Stimulated activated CD4-positive, alpha-beta T cell treated with anti-CD3 and anti-CD28 coated beads, Interleukin-15, amount 100 ng/mL, for 1 hour (primary cell): ENCODE measurements at places on chromosomes 4 and X.

DNA sequence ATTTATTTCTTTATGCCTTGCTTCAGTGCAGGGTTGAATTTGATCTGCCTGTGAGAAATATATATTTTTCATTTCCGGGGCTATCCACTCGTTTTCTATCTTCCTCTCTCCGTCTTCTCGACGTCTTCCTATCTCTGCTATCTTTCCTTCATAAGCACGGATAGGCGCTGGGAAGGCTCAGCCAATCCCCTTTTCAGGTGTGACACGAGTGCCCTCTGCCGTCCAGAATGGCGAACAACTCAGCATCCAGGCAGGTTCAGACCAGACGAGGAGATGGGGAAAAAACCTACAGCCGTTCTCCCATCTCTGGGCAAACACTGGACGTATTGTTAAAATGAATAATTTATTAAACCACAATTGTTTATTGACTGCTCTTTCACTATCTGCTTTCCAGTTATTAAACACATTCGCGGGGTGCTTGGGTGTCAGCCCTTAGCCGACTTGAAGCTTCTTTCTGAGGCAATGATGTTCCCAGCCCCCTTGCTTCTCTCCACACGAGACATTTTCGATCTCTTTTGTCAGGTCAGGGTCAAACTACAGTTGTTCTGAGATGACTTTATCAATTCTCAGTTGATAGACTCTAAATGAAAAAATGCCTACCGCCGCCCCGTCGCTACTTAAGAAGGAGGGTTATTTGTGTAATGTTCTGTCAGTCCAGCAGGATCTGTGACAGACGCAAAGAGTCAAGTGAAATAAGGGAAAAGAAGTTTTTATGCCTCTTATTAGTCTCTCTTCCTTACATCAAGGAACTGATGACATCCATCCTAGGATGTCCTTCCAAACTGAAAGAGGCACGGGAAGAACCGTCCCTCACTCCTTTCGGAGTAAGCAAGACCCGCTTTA lies 96.3 kb upstream of the NOCT start:
- DNase-seq, result peak; percentile 12

- no peak for DNase-seq
These were observed 5.1 kb downstream of the SETD7 start for GRCh38 chr4:139550724-139551429.

GRCh38 chr4:76278583-76278982 lies 27.1 kb downstream of the FAM47E start:
- DNase-seq, result no peak

- DNase-seq, result no peak
These were observed 278.3 kb downstream of the INPP4B start for GRCh38 chr4:142567620-142568451.

GRCh38 chr4:81494031-81494431 lies 22.3 kb upstream of the RASGEF1B start:
- no peak for DNase-seq

DNA sequence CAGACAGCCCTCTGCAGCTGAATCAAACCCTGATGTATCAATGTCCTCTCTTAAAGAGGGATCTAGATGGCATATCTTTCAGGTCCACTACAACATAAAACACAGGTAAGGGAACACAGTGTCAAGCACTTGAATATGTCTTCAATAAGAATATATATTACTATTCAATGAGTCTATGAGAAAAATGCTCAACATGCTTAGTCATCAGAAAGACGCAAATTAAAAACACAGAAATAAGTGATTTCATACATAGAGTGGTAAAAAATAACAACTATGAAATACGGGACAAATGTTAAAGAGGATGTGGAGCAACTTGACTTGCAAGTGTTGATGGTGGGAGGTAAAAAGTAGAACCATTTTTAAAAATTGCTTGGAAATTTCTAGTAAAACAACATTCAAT lies 544.6 kb upstream of the HS3ST1 start:
- no peak for DNase-seq

DNA sequence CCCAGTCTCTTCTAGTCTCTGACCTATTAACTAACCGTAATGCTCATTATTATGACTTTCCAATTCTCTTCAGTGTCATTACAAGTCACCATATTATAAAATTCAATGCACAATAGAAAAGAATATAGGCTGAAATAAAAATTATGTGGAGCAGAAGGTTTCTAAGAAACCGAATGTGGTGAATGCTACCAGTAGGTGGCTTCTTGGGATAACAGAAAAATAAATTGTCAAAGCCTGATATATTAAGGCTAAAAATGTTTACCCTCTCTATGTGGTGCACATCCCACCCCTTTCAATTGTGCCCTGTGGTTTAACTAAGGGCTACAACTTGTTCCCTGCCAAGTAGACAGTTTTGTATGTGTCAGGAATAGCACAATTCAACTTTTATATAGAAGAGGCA lies 624.6 kb upstream of the TECRL start:
- DNase-seq, result no peak

GRCh38 chrX:50471390-50471789 lies 765 bp upstream of the DGKK start:
- no peak for DNase-seq

DNA sequence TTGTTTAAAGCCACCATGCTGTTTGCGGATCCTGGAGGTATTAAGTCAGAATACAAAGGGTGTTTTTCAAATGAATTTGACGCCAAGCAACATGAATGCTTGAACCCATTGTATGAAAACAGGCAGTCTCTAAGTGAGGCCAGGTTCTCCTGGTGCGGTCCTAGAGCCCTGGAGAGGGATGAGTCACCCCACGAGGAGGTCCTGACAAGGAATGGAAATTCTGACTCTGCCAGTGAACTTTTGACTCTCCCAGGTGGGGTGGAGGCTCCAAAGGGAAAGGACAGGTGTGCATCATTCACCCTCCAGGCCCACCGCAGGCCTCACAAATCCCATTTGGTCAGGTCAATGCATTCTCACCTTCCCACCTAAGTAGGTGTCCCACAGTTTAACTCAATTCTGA lies 1.5 kb downstream of the TRIM2 start:
- DNase-seq, result no peak

GRCh38 chr4:31539284-31540069 lies 819.3 kb downstream of the PCDH7 start:
- no peak for DNase-seq

DNA sequence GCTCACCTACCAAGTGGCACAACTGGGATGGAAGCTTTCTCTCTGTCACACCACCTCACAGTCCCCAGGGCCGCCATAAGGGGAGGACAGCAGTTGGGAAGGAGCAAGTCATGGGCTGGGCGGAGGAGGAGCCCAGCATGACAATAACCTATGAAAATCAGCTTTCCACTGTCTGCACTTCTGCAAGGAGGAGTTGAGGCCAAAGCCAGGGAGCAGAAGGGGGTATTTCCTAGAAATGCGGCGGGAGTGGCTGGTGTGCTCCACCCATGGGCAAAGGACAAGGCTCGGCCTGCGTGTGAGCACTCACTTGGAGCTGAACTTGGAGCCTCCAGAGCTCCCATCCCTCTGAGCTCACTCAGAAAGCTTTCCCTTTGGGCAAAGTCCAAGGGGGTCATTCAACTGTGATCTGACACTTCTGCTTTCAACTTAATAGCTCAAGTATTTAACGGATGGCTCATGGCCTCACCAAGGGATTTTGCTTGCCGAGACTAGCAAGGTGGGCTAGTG lies 18.5 kb downstream of the APLN start:
- no peak for DNase-seq

DNA sequence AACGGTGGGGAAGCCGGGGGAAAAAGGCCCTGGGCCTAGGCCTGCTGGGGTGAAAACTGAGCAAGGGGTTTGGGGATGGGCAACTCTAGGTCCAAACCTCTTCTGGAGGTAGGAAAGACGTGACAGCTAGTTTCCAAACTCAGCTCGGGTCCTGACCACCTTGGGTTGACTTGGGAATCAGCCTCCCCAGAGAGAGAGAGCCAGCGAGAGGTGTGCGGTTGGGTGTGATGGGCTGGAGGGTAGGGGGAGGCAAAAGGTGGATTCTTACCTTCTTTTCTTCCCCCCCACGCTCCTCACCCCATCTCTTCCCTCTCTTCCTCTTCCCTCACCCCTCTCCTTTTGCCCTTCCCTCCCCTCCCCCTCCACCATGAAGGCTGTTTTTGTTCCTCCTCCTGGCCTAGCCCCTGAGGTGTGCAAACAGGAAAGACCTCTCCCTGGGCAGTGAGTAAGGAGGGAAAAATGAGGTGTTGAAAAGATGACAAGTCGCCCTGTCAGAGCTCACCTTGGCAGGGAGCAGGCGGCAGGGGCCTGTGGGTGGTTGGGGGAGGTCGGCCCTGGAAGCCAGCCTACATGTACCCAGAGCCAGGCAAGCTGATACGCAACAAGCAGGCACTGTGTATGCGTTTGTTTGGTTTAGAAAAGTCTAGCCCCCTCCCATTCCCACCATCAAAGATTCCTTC lies 14.8 kb downstream of the PJA1 start:
- no peak for DNase-seq

DNA sequence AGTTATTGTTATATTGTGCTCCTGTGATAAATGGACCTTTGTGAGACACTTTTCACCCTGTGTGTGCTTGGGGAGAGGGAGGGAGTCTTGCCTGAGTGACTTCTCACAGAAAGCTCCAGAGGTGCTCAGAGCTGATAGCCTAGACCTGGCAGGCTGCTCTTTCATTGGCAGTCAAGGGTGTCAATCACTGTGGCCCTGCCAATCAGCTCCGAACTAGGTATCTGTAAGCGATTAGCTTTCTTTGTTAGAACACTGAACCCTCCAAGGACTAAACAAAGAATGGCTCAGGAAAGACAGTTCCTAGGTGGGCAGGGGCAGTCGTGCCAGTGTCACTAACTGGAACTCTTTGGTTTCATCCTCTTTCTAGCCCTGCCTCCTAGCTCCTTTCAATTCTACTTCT lies 2.7 kb upstream of the NALF2 start:
- DNase-seq, result no peak

GRCh38 chr4:88008743-88009171 lies 1.3 kb downstream of the PKD2 start:
- DNase-seq, result no peak

DNA sequence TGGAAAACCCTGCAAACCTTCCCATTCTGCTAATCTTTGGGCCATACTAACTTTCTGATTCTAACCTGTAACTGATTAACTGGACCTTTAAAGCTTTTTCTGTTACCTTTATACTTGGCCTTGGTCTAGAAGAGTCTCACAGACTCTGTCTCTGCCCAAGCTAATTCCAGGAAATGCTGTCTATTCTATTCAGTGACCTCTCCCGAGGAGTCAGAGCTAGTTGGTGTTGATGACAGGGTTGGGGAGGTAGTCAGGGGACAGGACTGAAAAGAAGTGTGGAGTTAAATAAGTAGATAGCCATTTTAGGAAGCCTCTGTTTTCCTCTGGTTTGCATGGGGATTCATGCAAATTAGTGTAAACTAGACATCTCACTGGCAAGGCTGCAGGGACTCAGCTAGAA lies 429.5 kb downstream of the GRID2 start:
- no peak for DNase-seq

DNA sequence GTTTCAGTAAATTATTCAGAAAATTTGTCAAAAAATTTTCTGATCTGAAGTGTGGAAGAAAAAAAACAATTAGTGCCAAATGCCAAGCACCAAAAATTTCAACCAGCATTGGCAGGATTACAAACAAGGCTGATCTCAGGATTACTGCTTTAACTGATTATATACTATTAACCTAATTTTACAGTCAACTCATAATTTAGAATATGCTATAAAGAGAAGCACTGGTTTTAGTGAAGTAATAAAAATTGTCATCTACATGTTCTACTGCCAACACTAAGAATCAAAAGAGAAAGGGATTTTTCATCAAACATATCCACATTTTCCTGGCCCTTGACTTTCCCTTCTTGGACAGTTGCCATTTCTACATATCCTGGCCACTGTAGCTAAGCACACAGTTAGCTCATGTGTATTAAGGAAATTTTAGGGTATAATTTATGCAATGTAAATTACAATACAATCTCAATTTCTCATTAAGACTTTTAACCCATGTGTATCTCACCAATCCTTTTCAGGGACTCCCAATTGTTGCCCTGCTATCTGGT lies 33.8 kb downstream of the THOC2 start:
- DNase-seq, result no peak

DNA sequence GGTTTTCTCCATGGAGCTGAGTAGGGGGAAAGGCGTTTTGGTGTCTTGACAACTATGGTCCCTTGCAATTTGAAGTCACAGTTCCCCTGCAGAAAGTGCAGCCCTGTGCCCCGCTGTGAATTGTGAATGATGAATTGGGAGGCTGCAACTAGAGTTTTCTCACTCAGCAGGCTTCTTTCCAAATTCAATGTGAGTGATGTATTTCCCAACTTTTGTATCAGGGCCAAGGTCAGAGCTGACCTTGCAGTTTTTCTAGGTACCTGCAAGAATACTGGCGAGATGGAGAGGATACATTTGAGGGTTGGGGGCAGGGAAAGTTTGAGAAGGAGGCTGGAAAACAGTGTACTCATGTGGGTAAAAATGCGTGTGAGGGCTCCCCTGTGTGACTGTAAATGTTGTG lies 11.7 kb downstream of the PHEX start:
- no peak for DNase-seq

GRCh38 chr4:185398618-185399017 lies 2.0 kb downstream of the ANKRD37 start:
- DNase-seq, result no peak

- no peak for DNase-seq
These were observed 12.2 kb upstream of the ODAM start for GRCh38 chr4:70183168-70183939.

DNA sequence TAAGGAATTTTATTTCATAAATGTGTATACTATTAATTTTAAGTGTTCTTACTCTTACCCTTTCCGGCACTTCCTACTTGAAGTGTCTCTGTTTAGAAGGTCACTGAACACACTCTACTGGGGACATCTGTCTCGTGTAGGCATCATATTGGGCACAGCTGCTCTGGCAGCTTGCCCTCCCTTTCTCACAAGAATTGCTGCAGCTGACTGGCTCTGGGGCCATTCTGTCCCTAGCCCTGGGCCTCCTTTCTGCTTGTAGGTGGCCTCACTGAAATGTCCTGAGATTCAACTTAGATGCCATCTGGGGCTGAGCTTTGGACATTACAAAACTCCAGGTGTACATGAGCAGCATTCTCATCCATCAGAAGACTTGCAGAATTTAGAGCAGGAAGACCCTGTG lies 49.6 kb downstream of the SMAD1 start:
- DNase-seq, result no peak

DNA sequence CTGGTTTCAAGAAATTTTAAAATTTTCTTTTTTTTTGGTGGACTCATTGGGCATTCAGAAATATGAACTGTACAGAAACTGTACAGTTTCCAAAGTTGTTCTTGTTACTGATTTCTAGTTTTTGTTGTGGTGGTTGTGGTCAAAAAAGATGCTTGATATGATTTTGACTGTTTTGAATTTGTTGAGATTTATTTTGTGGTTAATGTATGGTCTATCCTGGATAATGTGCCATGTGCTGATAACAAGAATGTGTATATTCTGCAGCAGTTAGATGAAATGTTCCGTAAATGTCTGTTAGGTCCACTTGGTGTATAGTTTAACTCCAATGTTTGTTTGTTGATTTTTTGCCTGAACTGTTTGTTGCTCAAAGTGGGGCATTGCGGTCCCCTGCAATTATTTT lies 127.6 kb upstream of the NUDT6 start:
- DNase-seq, result no peak

- no peak for DNase-seq
These were observed 103.0 kb downstream of the HHIP start for GRCh38 chr4:144748814-144749555.

GRCh38 chrX:23857363-23857762 lies 50.4 kb downstream of the APOO start:
- no peak for DNase-seq
